ENCODE measurements at places on chromosomes 16 and 17.

DNA sequence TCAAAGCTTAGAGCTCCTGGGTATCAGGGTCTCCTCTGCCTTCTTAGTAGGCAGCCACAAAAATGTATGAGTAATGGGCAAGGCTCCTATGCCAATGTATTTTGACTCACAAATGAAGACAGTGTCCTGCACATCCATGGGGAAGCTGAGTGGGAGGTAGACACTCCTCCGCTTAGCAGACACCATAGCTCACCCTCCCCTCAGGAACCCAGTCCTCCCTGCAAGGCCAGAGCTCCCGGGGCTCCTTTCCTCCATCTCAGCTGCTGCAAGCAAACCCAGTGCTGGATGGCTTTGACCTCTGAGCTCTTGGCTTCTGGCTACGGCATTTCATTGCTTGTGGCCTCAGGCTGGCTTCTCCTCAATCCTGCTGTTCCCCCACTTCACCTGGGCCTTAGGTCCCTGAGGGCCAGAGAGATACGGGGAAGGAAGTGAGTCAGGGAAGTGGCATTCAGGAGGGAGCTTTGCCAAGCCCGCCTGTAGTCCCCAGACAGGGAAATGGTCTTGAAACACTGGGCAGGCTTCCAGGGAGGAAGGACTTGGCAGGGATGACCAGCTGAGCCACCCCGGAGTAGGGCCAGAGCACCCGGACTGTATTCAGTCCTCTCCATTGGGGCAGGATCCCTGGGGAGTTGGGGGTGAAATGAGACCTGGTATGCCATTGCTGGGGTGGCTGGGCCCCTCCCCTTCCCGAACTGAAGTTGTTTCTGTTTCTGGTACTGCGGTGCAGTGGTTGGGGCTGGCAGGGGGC, 4.5 kb downstream of the ABCC3 start:
- DNase-seq: no peak

DNA sequence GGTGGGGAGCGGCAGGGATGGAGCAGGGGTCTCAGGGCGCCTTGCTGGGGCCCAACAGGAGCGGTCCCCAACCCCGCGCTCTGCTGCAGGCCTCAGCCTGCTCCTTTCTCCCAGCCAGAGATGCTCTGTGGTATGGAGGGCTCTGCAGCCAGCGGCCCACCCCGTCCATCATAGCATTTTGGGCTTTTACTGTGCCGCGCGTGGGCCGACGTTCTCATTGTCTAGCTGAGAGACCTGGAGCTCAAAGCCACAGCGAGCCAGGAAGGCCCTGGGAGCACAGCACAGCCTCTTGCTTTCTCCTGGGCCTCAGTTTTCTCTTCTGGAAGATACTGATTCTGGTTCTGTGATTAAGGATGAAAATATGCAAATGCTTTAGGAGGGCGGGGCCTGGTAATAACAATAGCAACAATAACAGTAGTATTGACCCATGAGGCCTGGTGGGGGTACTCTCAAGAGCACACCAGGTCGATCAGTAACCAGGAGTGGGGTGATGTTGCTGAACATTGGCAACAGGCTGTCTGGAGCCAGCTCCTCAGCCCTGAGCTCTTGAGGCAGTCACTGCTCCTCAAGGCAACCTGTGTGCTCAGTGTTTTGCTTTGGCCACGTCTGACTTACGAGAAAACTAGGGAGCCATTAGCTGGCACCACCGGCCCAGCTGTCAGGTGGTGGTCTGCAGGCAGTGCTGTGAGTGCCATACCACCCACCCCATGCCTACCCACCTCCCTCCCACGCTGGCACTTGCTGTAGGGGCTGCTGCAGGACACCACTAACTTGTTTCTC, 1.1 kb upstream of the RASD1 start:
- DNase-seq: no peak

DNA sequence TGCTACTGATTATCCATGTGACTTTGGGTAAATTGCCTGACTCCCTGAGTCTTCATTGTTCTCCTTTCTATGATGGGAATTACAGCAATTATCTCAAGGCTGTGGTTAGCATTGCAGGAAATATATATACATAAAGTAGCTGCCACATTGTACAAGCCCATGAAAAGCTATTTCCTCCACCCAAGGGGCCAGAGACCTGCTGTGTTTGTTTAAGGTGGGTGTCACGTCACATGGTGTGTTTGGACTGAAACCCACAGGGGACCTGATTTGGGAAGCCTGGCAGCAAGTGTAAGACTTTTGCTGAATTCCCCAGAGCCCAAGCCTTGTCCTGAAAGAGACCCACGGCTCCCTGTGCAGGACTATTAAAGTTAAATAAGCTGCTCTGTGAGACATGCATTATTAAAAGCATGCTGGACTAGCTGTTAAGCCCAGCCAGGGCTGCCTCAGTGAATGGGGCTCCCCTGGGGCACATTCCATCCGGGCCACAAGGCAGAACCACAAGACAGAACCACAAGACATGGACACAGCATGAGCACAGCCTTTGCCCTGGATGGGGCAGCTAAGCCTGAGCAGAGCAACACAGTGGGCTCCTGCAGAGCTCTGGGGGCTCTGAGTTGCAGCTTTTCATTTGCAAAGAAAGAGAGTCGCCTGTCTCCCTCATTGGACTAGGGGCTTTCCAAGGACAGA, 148.9 kb downstream of the SPACA3 start:
- DNase-seq: no peak

DNA sequence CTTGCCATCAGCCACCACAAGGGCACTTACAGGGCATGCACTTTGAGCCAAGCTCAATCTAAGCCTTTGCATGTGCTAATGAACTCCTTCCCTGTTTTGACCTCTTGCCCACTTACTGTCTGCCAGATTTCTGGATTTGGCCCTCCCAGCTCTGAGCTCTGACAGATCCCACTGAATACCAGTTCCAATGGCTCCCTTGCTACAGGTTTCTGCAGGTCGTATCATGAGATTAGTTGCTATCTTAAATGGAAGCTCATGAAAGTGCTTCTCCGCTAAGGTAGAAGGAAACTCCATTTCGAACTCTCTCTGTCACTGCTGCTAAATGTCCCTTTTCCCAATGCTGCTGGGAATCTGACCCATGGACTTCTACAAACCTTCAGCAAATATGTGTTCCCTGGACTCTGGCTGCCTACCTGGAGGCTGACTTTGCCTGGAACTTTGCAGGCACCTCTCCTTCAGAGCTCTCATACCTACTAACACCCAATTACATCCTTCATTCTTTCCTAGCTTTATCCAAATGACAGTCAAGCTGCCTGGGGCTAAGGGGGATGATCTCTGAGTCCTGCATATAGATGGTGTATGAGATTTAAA, 23.5 kb upstream of the TOB1 start:
- no peak for DNase-seq

DNA sequence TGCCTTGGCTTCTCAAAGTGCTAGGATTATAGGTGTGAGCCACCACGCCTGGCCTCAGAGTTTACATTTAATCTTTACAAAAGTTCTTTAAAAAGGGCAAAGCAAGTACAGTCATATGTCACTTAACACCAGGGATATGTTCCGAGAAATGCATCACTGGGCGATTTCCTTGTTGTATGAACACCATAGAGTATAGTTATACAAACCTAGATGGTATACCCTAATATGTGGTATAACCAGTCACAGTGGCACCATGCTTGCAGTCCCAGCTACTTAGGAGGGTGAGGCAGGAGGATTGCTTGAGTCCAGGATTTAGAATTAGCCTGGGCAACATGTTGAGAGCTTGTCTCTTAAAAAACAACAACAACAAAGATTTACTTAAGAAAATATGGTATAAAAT, 51.3 kb downstream of the NFATC3 start:
- no peak for DNase-seq

DNA sequence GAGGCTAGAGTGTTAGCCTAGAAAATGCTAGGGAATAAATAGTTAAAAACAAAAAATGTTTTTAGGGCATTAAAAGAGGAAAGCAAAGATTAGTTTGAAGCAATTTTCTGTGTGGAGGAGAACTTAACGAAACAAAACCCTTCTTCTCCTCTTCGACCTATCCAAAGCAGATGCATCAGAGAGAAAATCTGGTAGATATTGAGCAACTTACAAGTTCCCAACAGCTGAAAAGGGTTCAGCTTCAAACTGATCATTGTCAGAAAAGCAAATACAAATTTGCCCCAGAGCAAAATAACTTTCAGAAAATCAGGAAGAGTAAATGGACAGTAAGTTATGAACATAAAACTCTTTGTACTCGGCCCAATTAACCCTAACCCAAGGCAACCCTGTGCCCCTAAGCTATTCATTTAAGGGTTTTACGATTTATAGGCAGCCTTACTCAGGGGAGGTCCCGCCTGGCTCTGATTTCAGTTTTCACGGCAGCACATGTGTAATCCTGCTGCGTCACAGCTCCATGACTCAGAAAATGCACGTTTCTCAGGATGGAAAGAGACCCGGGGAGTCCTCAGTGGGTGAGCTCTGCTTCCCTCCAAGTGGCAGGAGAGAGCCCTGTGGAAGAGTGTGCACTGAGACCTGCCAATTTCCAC, 405.7 kb upstream of the SALL1 start:
- no peak for DNase-seq

- DNase-seq: no peak
These were observed 47.8 kb downstream of the RBFOX1 start for GRCh38 chr16:7380441-7380840.

- DNase-seq: peak; percentile 40
These were observed 914 bp upstream of the GPRC5B start for GRCh38 chr16:19885451-19886072.

GRCh38 chr16:69311533-69312387, 610 bp downstream of the VPS4A start:
- peak; percentile 62 for DNase-seq

DNA sequence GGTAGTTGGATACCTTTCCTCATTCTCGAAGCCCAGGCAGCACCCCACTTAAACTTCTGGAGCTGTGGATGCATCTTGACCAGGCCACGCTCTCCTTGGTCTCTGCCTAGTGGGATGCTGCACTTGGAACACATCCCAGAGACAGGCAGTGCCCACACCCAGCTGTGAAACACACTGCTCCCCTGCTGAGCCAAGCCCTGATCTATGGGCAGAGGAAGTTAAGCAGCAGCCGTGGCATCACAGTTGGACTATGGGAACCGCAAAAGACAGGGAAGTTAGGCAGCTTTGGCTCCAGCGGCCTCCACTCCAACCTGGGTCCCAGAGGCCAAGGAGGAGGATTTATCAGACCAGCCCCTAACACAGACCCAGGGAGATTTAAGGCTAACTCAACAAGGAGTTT, 284.8 kb upstream of the CCL2 start:
- no peak for DNase-seq
